ENCODE measurements at places on chromosomes 11 and 22.

- no peak for DNase-seq
Measured at GRCh38 chr22:27613099-27614005, 188.2 kb downstream of the MN1 start.

DNA sequence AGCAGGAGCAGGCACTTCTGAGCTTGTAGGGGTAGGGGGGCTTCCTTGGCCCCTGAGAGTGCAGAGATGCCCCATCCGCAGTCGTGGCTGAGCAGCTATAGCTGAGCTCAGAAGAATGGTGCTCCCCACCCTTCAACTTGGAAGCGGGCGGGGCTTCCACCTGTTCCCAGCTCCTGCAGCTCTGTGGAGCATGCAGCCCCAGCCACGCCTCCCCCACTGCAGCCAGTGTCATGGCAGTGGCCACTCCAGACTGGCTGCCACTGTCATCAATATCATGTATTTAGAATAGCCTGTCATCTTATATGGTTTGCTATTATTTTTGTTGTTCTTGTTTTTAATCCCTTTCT is 213.1 kb downstream of the LRRC4C start:
- no peak for DNase-seq

- DNase-seq: no peak
Measured at GRCh38 chr11:60515144-60515855, at the start of gene MS4A13. Gene MS4A13 (plus strand): TSS chr11:60515392. CDS start chr11:60518084, 2,692 bp downstream.

DNA sequence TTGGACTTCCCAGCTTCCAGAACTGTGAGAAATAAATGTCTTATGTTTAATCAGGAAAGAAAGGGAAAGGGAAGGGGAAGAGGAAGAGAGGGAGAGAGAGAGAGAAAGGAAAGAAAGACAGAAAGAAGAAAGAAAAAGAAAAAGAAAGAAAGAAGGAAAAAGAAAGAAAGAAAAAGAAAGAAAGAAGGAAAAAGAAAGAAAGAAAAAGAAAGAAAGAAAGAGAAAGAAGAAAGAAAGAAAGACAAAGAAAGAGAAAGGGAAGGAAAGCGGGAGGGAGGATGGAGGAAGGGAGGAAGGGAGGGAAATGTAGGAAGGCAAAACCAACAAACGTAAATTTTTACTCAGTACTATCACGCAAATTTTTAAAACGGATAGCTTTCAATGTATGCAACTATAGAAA is 2281.8 kb downstream of the LRRC4C start:
- DNase-seq: no peak

DNA sequence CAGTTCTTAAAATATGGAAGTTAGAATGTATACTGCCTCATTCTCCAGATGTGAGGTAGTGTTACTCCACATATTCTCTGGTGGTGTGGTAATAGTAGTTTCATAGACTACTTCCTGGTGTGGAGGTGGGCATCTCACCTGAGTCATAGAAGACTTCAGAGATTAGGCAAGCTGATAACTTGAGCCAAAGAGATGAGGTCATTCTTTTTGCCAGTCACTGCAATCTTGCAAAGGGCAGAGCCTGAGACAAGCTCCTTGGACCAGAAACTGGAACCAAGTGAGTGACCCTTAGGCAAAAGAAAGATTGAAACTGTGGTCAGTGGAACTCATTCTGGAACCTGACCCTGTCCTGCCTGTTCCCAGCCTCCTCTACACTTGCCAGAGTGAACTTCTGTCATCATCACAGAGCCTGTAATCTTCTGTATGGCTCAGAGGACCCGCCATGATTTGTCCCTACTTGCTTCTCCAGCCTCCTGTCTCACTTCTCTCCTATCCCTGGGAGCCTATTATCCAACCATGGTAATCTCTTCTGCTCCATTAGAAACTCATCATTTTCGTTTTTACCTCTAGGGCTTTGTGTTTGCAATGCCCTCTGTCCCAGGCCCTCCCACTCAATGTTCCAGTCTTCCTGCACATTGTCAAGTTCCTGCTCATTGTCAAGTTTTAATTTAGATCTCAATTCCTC is 10.6 kb upstream of the CCDC83 start:
- peak; percentile 95 for DNase-seq

- no peak for DNase-seq
Measured at GRCh38 chr11:84720706-84721402, 906.3 kb downstream of the DLG2 start.

GRCh38 chr11:102419181-102419580 is 33.4 kb downstream of the TMEM123 start:
- no peak for DNase-seq

DNA sequence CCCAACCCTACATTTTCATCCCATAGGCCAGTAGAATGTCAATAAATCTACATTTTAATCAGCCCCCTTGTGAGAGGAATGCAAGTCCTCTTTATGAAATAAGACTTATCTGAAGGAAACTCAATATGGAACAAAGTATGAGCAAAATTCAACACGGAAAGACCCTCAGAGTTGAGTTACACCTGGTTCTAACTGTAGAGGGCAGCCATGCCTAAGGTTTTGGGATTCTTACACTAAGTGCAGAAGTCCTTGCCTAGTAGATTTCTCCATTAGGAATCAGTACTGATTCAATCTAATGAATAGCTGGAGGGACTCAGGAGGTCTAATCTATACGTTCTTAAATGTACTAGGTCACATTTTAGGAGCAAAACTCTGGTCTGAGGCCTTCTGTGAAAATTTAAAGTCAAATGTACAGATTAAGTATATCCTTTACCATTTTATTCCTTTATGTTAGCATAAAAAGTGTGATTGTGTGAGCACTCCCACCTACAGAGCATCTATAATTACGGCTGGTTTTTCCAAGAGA is 904.5 kb downstream of the DLG2 start:
- DNase-seq: peak; percentile 8

DNA sequence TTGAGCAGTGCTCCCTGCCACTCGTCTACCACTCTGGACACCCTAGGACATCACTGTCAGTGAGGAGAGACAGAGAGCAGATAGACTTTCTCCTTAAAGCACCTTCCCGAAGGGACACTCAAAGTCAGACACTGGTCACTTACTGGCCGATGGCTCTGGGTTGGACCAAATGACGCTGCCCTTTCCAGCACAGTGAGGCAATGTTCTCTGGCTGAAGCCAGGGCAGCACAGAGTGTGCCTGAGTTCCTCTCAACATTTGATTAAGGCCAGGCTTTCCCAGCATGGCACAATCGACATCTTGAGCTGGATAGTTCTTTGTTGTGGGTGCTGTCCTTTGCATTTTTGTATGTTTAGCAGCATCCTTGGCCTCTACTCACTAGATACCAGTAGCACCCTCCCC is 206.2 kb downstream of the CSNK2A3 start:
- DNase-seq: no peak

DNA sequence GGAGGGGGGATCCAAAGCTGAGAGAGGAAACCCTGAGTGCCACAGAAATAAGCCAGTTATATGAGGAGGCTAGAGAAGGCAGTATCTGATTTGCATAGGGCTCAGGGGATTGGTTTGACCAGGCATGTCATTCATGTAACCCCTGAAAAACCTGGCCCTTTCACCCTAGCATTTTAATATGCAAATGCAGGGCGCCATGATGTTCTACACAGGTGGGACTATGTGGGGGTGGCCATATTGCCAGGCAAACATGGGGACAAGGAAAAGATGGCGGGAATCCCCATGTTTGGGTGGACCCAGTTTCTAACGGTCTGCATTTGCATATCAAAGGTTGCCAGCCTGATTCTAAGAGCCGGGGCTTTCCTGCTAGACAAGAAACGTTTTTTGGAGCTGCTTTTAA is 27.2 kb downstream of the CSF2RB start:
- no peak for DNase-seq

DNA sequence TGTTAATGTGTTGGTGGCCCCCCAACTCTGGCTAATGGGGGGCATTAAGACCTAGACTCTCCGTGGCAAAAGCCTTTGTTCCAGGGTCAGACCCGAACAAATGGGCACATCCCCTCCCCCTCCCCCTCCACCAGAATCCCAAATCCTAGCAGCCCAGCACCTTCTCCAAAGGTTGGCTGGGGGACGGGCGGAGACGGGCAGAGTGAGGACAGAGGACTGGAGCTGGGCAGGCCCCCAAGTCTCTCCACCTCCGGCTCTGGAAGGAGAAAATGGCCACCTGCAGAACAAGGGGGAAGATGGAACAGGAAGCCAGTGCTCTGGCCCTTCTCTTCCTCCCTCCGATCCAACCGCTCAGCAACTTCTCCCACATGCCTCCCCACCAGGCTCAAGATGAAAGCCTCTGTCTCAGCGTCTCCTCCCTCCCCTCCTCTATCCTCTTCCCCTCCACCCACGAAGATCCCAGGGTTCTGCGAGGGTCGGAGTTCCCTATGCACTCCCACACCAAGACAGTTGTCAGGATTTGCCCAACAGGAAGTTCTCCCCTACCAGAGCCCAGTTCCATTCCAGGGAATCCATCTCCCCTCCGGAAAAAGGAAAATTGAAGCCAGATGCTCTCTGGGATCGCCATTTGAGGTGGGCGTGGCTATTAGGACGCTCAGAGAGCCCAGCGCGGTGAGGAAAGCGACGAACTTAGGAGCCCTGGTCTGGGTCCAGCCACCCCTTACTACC is 20.1 kb downstream of the ADA2 start:
- DNase-seq: no peak

DNA sequence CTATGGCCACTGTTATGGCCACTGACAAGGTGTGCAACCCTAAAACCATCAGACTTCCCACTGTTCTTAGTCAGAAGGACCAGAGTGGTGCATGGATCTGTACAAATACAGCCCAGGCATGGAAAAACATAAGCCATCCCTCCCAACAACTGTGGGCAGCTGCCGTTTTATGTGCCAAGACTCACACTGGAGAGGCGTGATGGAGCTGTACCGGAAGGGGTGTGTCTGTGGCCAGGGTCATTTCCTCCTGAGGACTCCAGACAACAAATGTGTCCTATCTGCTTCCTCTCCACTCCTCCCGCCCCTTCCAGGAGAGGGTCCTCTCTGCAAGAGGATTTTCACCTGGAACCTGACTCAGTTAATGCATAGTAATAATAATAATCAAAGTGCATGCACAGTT is 29.5 kb downstream of the KCNJ1 start:
- DNase-seq: no peak

DNA sequence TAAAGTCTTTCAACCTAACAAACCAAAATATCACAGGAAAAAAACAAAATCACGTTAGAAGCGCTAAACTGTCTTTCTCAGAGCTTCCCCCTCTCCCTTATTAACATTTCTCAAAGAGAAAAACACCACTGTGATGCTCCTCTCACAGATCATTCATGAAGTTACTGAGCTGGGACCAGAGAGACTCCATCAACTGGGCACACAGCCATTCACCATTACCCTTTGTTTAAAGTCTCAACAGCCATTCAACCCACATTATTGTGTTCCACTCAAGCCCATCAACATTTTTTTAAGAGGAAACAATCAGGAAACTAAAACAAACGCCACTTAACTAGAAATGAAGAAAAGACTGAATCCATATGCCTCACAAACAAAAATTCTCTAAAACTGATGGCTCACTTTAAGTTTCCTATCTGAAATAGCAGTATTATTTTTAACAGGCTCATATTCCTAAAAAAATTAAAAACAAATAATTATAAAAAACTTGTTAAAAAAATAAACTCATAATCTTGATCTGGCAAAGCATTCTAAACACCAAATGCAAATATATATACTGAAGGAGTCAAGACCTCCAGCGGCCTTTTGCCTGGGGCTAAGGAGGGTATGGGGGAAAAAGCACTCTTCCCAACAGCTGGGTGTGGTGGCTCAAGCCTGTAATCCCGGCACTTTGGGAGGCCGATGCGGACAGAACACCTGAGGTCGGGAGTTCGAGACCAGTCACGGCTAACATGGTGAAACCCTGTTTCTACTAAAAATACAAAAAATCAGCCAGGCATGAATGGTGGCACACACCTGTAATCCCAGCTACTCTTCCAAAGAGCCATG is 14.0 kb downstream of the CELF1 start:
- DNase-seq: no peak

DNA sequence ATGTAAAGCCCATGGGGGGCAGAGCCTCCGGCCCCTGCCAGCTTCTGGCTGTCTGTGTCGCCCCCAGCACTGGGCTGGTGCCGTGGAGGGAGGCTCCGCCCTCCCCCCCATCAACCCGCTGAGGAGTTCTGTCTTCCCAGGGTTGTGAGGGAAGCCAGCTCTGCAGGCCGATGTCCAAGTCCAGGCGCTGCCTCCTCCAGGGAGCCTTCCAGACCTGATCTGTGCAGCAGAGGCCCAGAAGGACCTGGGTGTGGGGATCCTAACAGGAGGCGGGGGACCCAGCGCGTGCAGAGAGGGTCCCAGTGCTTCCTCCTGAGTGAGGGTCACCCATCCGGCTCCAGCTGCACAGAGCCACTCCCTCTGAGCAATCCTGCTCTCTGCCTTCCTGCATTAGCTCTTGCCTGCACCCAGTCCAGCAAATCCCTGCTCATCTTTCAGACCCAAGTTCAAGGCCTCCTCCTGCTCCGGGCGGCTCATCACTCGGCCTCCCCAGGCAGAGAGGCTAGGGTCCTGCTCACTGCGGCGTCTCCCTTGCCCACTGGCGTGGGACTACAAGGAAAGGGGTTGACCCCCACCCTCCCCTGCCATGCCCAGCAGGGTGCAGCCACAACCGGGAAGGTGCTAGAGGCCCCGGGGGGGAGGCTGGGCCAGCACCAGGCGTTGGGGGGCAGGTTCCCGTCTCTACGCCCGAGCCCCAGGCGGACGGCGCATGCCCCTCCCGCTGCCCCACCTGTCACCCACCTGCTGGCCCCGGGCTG is 16.4 kb downstream of the PRR33 start:
- no peak for DNase-seq

GRCh38 chr22:17952273-17952801 is 72.0 kb downstream of the MICAL3 start:
- DNase-seq: peak; percentile 7

DNA sequence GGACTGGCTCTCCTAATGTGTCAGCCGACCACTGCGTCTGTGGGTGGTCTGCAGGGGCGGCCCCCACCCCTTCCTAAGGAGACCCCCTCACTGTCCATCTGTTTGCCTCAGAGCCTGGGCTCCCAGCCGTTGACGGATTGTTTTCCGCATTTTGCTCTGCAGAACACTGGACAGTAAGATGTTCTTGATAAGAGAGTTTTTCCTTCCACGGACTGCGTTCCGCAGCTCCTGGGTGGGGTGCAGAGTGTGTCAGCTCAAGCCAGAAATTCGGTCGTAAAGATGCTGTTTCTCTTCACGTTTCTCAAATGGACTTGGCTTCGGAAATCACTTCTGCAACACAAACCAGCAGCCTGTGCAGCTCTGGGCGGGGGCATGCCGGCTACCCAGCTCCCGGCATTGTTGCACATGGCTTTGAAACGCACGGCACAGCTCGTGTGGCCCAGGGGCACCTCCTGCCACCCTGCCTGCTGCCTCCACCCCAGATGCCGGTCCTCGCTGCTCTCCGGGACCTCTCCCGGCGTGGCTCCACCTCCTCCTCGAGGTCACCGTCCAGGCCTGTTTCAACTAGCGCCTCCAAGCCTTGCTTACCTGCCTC is 2.9 kb upstream of the MRGPRG start:
- DNase-seq: no peak

GRCh38 chr11:71447791-71448256 is 369 bp downstream of the DHCR7 start:
- no peak for DNase-seq

- no peak for DNase-seq
Measured at GRCh38 chr11:56889986-56890385, 98.7 kb upstream of the OR5AK2 start.

GRCh38 chr11:75981546-75981945 is 166.5 kb downstream of the UVRAG start:
- DNase-seq: no peak
